ENCODE measurements at places on chromosomes 16 and 17.

- no peak for DNase-seq
These were observed 367.4 kb downstream of the HAPSTR1 start for GRCh38 chr16:9458816-9459215.

DNA sequence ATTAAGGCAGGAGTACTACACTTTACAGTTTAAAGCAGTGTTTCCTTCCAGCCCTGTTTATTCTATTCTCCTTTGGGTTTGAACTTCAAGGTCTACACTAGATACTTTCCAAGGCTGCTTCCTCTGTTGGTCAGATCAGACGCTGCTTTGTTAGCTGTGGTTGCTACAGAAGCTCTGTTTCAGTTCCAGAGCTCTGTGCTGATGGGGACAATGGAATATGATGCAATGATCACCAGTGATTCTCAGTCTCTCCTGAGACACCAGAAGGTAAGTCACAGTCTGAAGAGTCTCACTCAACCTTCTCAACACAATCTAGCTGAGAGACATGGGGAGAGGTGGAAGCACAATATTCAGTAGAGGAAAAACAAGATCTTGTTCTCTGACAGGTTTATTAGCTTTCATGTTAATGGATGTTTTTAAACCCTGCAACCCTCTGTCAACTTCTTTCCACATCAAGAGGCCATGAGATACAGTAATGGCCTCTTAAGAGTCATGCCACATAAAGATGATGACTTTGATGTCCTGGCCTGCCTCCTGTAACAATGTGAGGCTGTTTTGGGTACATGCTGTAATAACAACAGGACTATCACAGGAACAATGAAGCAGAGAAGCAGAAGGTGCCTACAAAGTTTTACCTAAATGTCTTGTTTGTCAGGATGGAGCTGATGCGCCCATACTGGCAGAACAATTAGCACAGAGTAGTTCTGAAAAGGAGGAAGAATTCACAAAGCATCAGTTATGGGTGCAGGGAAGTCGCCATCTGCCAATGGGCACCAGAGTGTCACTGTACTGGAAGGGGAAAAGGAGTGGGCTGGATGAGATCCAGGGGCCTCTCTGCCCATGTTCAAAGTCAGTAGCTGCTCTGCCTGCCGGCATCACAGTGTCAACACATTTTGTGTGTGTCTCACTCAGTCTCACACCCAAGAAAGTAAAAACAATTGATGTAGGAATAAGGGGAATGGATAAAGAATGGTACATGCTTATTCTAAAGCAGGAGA is 33.4 kb downstream of the PSME3IP1 start:
- DNase-seq, result no peak

GRCh38 chr16:13835387-13835786 is 84.6 kb upstream of the ERCC4 start:
- DNase-seq, result no peak

GRCh38 chr16:85645021-85645589 is 32.0 kb downstream of the GSE1 start:
- no peak for DNase-seq

DNA sequence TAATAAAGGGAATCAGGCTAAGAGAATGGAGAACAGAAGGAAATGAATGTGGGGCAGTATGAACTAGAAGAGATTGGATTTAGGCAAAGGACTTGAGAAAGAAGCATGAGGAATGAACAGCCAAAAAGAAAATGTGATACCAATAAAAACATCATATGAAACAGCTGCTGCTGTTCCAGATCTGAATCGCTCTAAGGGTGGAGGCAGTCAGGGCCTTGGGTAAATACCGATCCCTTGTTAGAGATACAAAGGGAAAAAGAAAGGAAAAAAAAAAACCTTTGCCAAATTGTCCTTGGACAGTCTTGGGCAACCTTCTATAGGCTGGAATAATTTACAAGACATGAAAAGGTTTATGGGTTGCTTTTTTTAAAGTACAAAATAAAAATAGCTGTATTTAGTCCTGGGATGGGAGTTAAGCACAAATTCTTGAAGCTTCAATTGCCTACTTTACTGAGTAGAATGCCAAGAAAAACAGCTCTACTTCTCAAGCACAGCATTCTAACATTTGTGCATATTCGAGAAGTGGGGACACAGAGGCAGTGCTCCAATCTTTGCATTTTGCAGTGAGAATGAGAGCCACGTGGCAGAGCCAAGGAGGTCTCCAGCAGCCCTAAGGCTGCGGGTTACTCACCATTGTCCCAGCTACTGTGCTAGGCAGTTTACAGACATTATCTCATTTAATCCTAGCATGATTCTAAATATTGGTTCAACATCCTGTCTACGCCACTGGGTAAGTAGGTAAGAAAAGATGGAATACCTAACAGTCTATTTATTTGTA is 43.3 kb upstream of the PSMD7 start:
- no peak for DNase-seq

DNA sequence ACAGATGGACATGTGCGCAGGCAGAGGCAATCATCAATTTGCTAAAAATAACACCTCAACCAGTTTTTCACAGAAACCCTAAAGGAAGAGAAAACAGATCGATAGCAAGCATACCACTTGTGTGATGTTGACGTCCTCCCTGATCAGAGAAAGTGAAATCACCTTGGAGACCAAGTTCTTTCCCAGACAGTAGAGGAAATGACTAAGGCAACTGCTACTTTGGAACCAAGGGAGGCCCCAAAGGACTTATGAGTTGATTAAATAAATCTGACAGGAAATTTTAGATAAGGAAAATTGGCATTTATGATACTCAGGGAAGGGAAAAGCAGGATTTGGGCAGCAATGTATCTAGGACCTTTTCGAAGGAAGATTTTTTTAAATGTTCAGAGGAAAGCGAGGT is 267.1 kb upstream of the ASIC2 start:
- DNase-seq, result no peak

GRCh38 chr17:44754276-44754675 is 4.5 kb upstream of the ADAM11 start:
- DNase-seq, result no peak

DNA sequence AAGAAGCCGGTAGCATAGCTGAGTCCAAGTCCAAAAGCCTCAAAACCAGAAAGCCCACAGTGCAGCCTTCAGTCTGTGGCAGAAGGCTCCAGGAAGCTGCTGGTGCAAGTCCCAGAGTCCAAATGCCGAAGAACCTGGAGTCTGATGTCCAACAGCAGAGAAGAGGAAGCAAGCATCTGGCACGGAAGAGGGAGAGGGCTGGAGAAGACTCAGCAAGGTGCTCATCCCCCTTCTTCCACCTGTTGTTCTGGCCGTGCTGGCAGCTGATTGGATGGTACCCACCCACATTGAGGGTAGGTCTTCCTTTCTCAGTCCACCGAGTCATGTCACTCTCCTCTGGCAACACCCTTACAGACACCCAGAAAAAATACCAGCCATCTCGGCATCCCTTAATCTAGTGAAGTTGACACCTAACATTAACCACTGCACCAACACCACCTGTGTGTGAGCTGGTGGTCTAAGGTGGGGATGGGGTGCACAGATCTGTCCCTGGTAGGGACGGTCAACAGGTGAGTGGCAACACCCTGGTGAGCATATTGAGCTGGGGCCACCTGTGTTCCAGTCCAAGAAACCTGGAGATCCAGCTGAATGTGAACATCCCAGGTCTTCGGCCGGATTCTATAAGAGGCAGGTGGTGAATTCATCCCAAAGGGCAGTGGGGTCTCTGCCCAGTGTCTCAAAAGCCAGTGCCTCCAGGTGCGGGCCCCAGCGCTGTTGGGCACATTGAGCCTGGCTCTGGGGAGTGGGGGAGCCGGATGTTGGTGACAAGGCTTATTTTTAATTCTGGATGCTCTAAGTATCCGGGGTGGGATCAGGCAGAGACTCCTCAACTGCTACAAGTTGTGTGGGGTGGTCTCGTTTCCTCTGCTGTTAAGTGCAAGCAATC is 9.8 kb downstream of the MIEF2 start:
- DNase-seq, result no peak

DNA sequence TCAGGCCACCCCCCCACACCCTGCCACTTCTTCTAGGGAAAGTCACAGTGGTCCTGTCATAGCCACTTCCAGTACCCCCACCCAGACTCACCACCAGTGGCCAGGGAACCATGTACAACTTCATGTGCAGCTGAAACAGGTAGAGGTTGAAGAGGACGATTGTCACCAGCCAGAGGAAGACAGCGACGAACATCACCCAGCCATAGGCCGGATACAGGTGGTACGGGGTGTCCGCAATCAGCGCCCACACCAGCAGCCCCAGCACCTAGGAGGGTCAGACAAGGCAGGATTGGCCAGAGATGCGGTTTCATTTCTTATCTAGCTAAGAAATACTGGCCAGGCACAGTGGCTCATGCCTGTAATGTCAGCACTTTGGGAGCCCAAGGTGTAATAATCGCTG is 16.7 kb downstream of the ARL2BP start:
- DNase-seq, result no peak

DNA sequence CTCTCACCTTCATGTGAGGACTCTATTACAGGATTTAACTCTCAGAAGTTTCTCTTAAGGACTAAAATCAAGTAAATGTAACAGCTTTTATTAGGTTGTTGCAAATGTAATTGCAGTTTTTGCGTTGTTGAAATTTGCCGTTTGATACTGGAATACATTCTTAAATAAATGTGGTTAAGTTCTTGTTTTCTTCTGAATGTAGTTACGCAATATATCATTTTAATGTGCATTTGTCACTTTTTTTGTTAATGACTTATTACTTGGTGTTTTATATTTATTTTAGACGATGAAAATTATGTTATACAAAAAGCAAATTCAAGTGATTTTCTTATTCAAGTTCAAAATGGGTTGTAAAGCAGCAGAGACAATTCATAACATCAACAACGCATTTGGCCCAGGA is 76.3 kb downstream of the TTC19 start:
- no peak for DNase-seq

GRCh38 chr16:69150146-69150865 is 17.9 kb downstream of the UTP4 start:
- peak; percentile 32 for DNase-seq

GRCh38 chr16:22300427-22301071 is 3.3 kb downstream of the POLR3E start:
- DNase-seq, result no peak

- DNase-seq, result no peak
These were observed 15.0 kb upstream of the ATP2A3 start for GRCh38 chr17:3979290-3979611.

DNA sequence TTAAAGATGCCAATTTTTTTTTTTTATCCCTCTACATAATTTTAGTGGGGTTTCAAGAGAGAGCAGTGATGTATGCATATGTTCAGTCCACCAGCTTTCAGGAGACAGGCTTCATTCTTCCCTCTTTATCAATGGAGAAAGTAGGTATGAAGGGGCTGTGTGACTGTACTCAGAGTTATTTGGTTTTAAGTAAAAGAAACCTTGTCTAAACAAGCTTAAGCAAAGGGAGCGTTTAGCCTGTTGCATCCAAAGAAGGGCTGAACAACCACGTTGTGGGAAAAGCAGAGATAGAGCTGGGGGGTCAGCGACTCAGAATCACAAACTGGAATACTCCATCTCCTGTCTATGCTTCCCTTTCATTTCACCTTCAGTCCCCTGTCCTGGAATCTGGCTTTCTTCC is 50.4 kb upstream of the HAS3 start:
- no peak for DNase-seq

DNA sequence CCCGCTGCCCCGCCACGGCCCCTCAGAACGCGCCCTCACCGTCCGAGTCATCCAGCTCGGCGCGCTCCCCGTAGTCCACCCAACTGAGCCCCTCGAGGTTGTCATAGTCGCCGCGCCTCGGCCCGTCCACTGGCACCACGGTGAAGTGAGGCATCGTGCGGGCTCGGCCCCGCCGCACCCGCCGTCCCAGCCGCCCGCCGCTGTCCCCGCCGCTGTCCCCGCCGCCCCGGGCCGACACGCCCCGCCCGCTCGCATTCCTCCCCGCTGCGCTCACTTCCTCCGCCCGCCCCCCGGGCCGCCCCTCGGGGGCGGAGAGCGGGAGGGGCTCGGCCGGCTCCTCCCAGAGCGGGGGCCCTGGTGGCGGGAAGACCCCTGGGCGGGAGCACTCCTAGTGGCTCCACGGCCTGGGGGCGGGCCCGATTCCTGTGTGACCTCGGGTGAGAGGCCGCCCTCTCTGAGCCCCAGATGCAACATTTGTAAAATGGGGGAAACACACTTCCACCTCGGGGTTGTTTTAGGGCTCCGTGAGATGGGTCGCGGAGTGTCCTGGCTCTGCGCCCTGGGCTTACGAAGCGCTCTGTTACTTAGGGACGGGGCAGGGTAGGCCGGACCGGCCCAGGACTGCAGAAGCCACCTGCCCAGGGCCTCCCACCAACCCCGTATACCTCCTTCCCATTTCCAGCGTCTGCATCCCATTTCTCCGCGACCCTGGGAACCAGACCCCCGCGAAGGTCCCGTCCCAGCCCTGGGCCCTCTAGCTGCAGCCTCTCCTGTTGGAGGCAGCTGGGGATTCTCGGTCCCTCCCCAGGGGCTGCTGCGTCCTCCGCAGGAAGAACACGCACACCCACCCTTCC is at the start of gene SLC12A4:
Gene SLC12A4 (minus strand): TSS at position 238 of the 854 bp plus-strand sequence. CDS start 84 bp downstream, at position 154.
- DNase-seq, result peak; percentile 97

- no peak for DNase-seq
These were observed 441.1 kb upstream of the MON1B start for GRCh38 chr16:76749780-76750375.

DNA sequence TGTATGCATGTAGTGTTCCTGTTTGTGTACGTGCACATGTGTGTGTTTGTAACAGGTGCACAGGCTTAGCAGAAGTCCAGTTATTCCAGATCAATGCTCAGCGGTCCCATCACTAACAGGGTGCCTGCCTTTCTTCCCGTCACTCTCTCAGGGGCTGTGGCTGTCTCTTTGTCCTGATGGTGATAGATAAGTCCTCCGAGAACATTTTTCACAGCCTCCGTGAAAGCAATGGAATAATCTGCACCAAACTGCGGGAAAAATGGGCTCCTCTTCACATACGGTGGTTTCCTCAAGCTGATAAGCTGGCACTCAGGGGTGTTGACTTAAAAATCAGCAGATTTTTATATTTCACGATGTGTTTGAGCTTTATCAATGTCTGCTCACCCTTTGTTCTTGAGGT is 342.3 kb downstream of the TMEM114 start:
- DNase-seq, result no peak

- DNase-seq, result no peak
These were observed 43.3 kb downstream of the MGAT5B start for GRCh38 chr17:76911299-76912017.

DNA sequence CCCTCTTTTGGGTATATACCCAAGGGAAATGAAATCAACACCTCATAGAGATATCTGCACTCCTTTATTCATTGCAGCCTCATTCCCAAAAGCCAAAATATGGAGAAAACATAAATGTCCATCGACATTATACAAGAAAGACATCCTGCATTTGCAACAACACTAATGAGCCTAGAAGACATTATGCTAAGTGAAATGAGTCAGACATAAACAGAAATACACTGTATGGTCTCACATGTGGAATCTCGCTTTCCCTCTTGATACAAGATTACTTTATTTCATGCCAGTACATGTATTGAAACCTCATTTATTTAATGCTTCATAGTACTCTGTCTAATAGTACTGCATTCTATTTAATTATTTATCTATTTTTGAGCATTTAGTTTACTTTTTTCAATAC is 157.2 kb downstream of the ZNF18 start:
- DNase-seq, result no peak

GRCh38 chr17:77786740-77787505 is 171.6 kb upstream of the TNRC6C start:
- no peak for DNase-seq

- no peak for DNase-seq
These were observed 58.3 kb downstream of the NT5M start for GRCh38 chr17:17361543-17361866.

- no peak for DNase-seq
These were observed 120.4 kb downstream of the PARN start for GRCh38 chr16:14509675-14510132.
